ENCODE measurements at places on chromosomes 13 and 19.

DNA sequence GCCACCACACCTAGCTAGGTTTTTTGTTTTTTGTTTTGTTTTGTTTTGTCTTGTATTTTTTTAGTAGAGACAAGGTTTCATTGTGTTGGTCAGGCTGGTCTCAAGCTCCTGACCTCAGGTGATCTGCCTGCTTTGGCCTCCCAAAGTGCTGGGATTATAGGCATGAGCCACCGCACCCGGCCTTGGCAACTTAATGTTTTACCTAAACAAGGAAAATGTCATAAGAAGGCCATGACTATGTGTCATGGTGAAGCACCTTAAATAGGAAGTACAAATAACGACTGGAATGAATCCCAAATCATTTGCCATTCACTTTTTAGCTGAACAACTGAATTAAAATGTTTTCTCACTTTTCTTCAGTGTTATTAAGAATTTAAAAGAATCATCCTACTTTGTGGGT is 465.2 kb downstream of the KCTD12 start:
- no peak for ATAC-seq

GRCh38 chr13:112468069-112468468 is 91.9 kb downstream of the SPACA7 start:
- no peak for ATAC-seq

GRCh38 chr19:14731200-14731599 is 41.4 kb downstream of the ZNF333 start:
- ATAC-seq, result no peak

- ATAC-seq, result peak; percentile 63
These were observed 62.5 kb downstream of the RFX2 start for GRCh38 chr19:6047741-6048251.

GRCh38 chr13:31124204-31124603 is 37.5 kb downstream of the HSPH1 start:
- no peak for ATAC-seq

- ATAC-seq, result no peak
These were observed 15.8 kb upstream of the GARIN5A start for GRCh38 chr19:50492303-50493052.
